Left kidney (tissue), 8 donors: ENCODE measurements at places on chromosomes 1 and 21. TPM values are rescaled to one million over a fixed set of nuclear protein-coding genes. Genes with fewer than 3 reads are reported as not detected.

- no peak for DNase-seq
Measured at GRCh38 chr1:26318338-26319064, 743 bp downstream of the CD52 start.

GRCh38 chr1:185376840-185377635 is 60.0 kb upstream of the IVNS1ABP start:
- no peak for DNase-seq

- DNase-seq, result no peak
Measured at GRCh38 chr1:157157501-157158190, 19.5 kb upstream of the ETV3 start.

RAB3B gene
- 7.3 TPM for polyA plus RNA-seq

- no peak for DNase-seq
Measured at GRCh38 chr1:152906023-152906565, 2.3 kb upstream of the IVL start.

DNA sequence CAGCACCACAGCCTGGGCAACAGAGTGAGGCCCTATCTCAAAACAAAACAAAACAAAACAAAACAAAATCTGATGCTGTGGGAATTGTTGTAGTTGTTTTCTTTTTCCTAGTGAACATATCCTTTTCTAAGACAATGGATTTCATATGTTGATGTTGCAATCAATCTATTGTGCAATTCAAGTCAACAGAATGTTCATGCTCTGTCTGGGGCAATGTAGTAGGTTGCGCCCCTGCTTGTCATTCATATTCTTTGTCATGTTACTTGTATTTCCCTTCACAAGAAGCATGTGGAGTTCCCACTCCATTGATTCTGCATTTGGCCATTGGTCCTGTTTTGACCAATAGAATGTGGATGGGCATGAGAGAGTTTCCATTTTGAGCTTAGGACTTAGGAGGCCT is 223.9 kb downstream of the DUSP10 start:
- DNase-seq, result no peak

DNA sequence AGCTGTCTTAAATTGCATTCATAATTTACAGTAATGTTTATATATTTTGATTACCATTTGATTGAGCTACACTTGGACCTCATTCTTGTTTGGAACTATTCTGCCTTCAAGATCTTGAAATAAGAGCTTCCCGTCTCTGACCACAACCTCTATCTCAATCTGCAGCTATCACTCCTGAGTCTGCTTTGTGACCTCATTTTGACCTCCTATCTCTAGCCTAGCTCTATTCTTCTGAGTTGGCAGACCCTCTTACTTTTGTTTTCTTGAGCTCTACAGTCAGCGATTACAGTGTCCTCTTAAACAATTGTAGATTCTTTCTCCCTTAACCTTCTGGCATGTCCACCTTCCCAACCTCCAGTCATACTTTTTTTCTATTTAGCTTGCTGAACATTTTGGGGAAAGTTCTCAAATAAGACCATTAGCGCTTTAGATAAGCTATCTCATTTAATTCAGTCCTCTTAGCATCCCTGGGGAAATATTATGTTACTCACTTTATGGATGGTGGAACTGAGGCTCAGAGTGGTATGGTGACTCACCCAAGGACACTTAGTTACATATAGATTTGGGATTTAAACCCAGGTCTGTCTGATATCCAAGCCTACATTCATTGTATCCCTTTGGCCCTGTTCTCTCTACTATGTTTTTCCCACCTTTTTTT is 19.1 kb downstream of the RPAP2 start:
- DNase-seq, result no peak

- DNase-seq, result no peak
Measured at GRCh38 chr1:170731566-170732251, 67.8 kb downstream of the PRRX1 start.

DNA sequence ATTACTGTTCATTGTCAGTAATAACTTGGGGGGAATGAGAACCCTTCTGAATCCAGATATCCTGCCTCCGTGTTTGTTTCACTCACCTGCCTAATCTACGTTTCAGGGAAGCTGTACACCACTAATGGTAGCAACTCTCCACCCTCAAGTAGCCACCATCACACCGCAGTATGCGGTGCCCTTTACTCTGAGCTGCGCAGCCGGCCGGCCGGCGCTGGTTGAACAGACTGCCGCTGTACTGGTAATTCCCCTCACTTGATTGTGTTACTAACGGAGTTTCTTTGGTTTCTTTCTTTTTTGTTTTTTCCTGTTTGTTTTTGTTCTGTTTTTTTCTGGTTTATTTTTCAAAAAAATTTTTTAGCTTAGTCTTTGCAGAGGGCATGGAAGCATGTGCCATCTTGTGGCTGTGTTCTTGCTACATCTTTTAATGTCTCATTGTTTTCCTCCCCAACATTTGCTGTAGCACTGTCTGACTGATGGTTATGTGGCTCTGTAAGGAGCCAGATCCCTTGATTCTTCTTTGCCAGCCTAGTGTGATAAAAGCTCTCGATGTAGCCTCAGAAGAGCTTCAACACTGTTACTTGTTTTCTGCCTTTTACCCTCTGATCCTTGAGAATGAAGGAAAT is 15.9 kb upstream of the OLFML3 start:
- DNase-seq, result no peak

DNA sequence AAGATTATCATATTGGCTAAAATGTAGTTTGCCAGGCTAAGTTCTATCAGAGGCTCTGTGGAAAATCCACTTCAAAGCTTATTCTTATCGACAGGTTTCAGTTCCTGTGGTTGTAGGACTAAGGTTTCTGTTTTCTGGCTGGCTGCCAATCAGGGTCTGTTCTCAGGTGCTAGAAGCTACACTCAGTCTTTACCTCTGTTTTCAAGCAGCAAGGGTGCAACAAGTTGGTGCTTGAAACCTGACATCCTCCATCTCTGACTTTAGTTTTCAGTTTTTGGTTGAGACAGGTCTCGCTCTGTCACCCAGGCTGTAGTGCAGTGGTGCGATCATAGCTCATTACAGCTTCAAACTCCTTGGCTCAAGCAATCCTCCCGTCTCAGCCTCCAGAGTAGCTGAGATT is 15.3 kb upstream of the TMCO2 start:
- DNase-seq, result no peak

GRCh38 chr1:60920561-60920960 is 161.8 kb upstream of the NFIA start:
- no peak for DNase-seq

HPCAL4 gene
- polyA plus RNA-seq, result 0.96 TPM

- no peak for DNase-seq
Measured at GRCh38 chr1:53526451-53527101, 67.4 kb downstream of the DMRTB1 start.

- DNase-seq, result no peak
Measured at GRCh38 chr21:27301220-27301619, 334.3 kb upstream of the ADAMTS5 start.
